ENCODE measurements at places on chromosomes 5 and 9.

DNA sequence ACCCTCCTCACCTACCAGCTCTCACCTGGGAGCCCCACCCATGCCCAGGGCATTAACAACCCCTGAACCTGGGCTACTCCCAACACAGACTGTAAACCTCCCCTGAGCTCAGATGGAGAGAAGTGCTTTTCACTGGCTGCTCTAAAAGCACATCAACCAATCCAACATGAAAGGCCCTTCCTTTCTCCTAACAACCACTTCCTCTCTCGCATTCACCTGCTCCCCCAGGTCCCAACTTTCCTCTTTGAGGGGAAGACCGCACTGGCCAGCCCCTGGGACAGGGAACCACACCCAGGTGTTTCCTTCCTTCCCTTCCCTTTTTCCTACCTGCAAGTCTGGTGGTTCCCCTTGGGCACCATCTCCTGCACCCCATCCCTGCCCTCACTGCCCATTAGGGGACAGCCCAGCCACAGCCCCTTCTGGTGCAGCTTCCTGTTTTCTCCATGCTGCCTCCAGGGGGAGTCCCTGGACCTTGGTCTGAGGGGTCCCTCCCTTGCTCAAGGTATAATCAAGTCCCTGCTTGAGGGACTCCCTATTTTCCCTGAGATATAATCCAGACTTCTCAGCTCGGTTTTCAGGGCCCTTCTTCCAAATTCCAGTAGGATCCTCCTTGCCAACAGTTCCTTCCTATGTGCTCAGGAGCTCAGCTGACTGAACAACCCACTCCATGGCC is 30.5 kb upstream of the DAB2IP start:
- peaks cover 6% of the 10 kb centered on the region for H3K4me1 ChIP-seq
- peaks cover 33% of the 10 kb centered on the region for H3K27me3 ChIP-seq
- H3K4me3 ChIP-seq = no peak overlapping the region
- no peak overlapping the region for H3K27ac ChIP-seq

GRCh38 chr9:22921742-22922141 is 475.1 kb downstream of the DMRTA1 start:
- no peaks in the 10 kb centered on the region for H3K4me1 ChIP-seq
- no peaks in the 10 kb centered on the region for H3K27me3 ChIP-seq
- H3K27ac ChIP-seq = no peak overlapping the region
- no peak overlapping the region for H3K4me3 ChIP-seq

GRCh38 chr9:94922691-94923107 is 196.2 kb downstream of the AOPEP start:
- no peaks in the 10 kb centered on the region for H3K27me3 ChIP-seq
- no peak for ATAC-seq
- no peak overlapping the region for H3K4me3 ChIP-seq
- peaks cover 26% of the 10 kb centered on the region for H3K36me3 ChIP-seq

DNA sequence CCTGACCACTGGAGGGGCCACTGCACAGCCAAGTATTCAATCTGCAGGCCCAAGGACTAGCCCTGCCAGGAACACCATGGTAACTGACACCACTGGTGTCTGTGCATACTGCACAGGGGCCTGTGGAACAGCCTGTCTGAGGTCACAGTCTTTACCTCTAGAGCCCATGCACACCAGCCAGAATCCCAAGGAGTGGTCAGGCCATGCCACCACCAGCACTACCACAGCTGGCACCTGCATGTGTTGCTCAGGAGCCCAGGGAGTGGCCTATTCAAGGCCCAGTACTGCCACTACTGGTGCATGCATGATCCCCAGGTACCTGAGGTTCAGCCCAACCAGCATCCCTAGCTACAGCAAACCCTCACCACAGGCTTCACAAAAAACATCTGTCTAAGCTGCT is 546.0 kb upstream of the RGMB start:
- H3K27ac ChIP-seq = no peak overlapping the region
- no peaks in the 10 kb centered on the region for H3K4me1 ChIP-seq
- ATAC-seq = no peak
- H3K36me3 ChIP-seq = no peaks in the 10 kb centered on the region
- H3K4me3 ChIP-seq = no peak overlapping the region

DNA sequence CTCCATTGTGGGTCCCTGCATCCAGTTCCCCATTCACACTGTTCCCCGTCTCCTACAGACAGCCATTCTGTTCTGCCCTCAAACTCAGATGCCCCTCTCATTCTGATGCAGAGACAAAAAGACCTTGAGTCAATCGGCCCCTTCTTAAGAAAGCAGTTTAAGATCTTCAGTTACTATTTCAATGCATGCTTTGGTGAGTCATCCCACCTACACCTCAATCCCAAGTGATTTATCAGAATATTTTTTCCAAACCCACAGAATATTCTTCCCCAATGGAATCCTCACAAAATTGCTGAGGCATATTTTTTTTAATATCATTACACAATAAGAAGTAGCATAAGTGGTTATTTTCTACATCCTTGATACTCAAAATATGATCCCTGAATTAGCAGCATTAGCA is 92.4 kb upstream of the SLC1A1 start:
- peaks cover 11% of the 10 kb centered on the region for H3K27me3 ChIP-seq
- no peaks in the 10 kb centered on the region for H3K4me1 ChIP-seq
- no peak for ATAC-seq
- no peaks in the 10 kb centered on the region for H3K36me3 ChIP-seq

DNA sequence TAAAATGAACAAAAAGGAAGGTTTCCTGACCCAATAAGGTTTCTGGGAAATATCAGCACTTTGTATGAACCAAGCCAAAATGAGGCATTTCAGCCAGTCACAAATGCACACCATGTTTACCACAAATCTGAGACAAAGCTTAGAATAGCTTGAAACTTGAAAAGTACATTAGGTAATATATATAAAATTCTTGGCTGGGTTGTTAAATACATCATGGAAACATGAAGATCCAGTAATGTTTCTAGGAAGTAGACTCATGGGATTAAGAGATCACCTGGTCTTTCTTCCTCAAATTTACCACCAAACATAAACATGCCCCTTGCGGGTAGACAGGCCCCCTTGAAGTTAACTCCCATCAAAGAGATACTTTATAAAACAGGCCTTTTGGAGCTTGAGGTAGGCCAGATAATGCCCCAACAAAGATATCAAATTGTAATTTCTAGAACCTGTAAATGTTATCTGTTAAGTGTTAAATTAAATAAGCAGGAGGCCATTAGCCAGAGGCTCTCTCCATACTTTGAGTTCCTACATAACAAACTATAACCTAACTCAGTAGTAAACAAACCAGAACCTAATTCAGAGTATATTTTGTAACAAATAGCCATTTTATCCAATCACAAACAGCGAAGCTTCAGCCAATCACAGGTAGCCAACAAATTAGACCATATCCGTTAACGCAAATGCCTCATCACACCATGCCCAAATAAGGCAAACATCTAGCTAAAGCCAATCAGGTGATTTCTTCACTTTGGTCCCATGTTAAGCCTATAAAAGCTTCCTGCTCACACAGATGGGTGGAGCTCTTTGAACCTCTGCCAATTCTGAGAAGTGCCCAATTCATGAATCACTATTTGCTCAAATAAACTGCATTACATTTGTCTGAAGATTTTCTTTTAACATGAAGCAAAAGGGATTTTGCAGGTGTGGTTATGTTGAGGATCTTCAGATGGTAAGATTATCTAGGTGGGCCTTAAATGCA is 127.9 kb upstream of the TARS1 start:
- H3K27me3 ChIP-seq = no peaks in the 10 kb centered on the region
- no peak overlapping the region for H3K4me3 ChIP-seq
- ATAC-seq = no peak
- no peaks in the 10 kb centered on the region for H3K4me1 ChIP-seq

GRCh38 chr5:171226096-171226754 is 82.8 kb upstream of the TLX3 start:
- no peaks in the 10 kb centered on the region for H3K4me1 ChIP-seq
- H3K27me3 ChIP-seq = peaks cover 20% of the 10 kb centered on the region
- H3K36me3 ChIP-seq = no peaks in the 10 kb centered on the region
- H3K27ac ChIP-seq = no peak overlapping the region

DNA sequence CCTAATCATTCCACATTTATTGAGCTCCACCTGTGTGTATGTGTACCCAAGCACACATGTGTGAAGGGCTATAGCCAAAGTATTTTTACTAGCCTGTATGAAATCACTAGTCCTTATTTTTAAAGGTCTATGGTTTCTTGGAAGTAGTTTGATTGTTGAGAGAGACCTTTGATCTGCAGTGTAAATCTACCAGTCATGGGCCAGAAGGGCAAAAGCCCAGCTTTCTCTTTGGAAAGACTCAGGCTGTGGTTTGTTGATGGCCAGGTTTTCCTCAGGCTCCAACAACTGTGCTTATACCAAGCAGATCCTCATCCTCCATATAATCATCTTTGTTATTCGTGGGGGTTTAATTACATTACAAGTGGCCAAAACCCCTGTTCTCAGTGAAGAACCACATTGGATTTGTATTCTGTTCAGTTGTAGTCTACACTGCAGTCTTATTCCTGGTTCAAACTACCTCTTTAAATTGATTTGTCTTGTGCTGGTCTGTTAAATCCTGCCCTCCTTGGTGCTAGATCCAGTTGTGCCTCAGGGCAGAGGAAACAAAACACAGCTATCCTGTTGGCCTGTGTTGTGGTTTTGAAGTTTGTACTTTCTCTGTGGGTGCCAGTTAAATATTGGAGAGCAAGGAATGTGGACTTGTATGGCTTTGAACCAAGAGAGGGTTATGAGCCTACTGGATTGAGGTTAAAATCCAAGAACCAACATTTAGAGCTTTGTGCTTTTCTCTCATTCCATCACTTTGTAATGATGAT is 13.3 kb downstream of the CDC26 start:
- peaks cover 44% of the 10 kb centered on the region for H3K36me3 ChIP-seq
- H3K27me3 ChIP-seq = no peaks in the 10 kb centered on the region
- H3K4me3 ChIP-seq = no peak overlapping the region

DNA sequence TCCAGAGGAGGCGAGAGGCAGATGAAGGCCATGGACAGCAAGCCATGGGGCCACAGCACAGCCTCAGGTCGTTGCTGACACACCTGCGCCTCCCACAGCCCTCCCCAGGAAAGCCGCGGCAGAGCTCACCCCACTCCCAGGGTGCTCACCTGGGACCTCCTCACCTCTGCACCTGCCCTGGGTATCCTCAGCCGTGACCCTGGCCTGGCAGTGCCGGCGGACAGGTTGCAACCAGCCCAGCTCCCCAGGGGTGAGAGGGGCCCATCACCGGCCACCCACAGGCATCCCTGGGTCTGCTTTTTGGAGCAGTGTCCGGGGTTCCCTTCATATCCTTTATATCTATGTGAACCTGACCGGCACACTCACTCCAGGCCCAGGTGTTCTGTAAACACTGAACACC is 30.4 kb upstream of the FCN1 start:
- no peaks in the 10 kb centered on the region for H3K36me3 ChIP-seq
- no peak for ATAC-seq
- H3K27ac ChIP-seq = no peak overlapping the region
- no peak overlapping the region for H3K4me3 ChIP-seq

- H3K27ac ChIP-seq = no peak overlapping the region
- peak; percentile 21 for ATAC-seq
- H3K4me1 ChIP-seq = no peaks in the 10 kb centered on the region
These were observed 64.3 kb upstream of the LMX1B start for GRCh38 chr9:126549246-126550006.

DNA sequence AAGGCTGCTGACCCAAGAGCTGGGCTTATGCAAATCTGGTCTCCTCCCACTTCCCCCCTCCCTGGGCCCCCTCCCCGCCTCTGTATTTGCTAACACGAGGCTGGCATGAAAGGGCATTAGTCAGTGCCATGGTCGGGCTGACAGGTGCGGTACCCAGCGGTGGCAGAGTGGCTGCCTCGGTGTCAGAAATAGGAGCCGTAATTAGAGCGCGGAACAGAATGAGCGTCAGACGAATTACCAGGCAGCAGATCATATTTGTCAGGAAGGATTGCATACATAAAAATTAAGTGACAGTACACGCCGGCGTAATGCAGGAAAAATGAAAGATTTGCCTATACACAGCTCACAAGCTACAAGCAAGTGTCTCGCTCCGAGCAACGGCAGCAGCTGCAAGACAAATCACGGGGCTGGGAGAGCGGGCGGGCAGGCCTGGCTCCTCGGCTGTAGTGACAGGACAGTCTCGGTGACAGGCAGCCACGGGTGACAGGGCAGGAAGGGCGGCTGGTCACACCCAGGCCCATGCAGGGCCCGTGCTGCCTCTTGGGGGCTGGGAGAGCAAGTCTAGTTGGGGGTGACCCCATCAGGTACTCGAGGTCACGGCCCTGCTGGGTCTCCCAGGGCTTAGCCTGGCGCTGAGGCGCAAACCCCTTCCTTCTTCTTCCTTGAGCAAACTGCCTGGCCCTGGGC is 72.4 kb downstream of the NEK6 start:
- peak overlapping the region; percentile 47 for H3K27ac ChIP-seq
- ATAC-seq = no peak
- H3K4me1 ChIP-seq = peaks cover 6% of the 10 kb centered on the region
- peaks cover 59% of the 10 kb centered on the region for H3K36me3 ChIP-seq
- H3K4me3 ChIP-seq = no peak overlapping the region
- H3K27me3 ChIP-seq = no peaks in the 10 kb centered on the region

DNA sequence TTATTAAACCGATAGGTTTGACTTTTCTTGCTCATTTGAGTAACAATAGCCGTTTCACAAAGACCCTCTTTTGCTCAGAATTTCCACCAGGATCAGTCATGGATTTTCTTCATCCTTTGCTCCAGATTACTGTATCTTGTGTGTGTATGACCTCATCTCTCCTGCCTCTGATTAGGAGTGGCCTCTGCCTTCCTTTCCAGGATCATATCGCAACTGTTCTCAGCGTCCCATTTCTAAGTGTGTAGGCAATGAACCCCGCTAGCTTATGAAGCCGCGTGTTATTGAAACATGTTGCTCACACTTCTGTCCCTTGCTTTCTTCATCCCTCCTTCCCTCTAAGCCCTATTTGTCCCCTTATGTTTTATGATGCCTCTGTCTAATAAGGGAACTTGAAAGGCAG is 169.8 kb upstream of the RPS23 start:
- no peaks in the 10 kb centered on the region for H3K4me1 ChIP-seq
- no peaks in the 10 kb centered on the region for H3K27me3 ChIP-seq
- ATAC-seq = no peak
- H3K4me3 ChIP-seq = no peak overlapping the region
- no peaks in the 10 kb centered on the region for H3K36me3 ChIP-seq

- H3K36me3 ChIP-seq = no peaks in the 10 kb centered on the region
- H3K4me3 ChIP-seq = no peak overlapping the region
These were observed 7.0 kb upstream of the GRIA1 start for GRCh38 chr5:153483482-153483881.

DNA sequence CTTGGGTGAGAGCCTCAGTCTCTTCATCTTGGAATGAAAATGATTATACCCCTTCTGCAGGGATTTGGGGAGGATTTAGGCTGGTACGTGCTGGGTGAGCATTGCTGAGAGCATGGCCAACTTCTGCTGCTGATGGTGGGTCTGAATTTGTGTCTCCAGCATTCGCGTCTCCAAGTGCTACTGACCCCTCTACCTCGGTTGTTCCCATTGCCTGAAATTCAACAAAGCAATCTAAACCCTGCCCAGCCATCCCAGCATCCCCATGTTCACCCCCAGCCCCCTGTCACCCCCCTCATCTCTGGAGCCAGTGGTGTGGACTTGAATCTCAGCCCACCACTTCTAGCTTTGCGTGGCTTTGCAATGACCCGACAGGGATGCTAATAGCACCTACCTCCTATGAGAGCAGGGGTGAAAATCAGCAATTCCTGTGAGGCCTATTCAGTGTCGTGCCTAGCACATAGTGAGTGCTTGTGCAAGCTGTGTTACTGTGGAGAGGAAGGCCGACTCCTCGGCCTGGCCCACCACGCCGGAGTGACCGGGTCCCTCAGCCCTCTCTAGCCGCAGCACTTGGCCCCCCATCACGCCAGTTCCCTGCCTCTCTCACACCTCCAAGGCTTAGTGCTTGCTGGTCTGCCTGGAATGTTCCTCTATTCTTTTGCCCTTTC is 43.4 kb upstream of the SH3PXD2B start:
- H3K4me1 ChIP-seq = no peaks in the 10 kb centered on the region
- ATAC-seq = no peak
- peaks cover 30% of the 10 kb centered on the region for H3K27me3 ChIP-seq

GRCh38 chr5:9596824-9597223 is 33.3 kb downstream of the TAS2R1 start:
- no peak overlapping the region for H3K27ac ChIP-seq
- H3K4me1 ChIP-seq = no peaks in the 10 kb centered on the region
- no peaks in the 10 kb centered on the region for H3K36me3 ChIP-seq
- no peaks in the 10 kb centered on the region for H3K27me3 ChIP-seq
